ENCODE measurements at places on chromosomes 5 and 9. TPM values are rescaled to one million over a fixed set of nuclear protein-coding genes. Genes with fewer than 3 reads are reported as not detected.

DNA sequence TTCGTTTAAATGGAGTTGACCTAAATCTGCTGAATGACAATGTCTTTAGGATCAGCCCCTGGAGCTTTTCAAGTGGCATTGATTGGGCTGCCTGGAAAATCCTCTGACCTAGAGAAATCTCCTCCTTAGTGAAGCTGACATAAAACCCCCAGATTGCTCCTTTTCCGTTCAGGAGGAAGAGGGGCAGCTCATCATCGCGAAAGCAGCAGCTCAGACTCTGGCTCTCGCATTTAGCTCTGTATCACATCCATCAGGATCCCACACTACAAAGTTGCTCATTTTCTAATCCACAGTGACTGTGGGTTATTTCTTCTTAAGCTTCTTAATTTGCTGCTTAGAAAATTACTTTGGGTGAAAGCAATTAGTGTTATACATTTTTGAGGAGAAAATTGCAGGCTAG is 373.7 kb downstream of the ENC1 start:
- DNase-seq = no peak

- DNase-seq = no peak
These were observed 219.4 kb downstream of the MSX2 start for GRCh38 chr5:174943785-174944184.

DNA sequence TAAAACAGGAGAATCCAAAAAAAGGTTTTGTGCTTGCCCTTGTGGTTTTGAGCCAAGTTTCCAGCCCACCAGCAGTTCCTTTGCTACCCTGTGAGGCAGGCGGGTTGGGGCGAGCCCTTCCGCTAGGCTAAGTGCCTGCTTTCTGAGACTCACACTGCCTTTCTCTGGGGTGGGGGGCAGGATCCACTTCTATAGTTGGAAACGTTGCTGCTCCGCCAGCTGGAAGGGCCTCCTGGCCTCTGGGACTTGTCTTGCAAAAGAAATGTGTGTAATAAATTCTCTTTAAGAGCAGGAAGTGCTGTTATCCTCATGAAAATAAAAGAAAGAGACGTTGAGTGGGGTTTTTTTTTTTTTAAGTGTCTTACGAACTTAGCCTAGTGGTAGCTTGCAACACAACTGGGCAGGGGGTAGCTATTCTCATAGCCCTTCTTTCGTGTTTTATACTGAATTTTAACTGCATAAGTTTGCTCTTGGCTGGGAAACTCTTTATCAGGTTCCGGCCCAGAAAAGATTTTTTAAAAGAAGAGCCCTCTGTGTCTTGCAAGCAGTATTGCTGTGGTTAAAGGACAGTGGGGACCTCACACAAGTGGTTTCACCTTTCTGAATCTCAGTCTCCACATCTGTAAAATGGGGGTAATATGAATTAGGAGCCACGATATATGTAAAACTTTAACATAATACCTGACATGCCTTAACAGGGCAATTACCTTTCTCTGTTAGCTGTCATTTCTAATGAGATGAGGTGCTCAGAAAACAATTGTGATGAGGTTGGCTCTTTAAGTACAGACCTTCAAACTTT is 19.8 kb downstream of the JADE2 start:
- DNase-seq = peak; percentile 49

GRCh38 chr9:15205632-15206420 is 101.2 kb downstream of the TTC39B start:
- DNase-seq = no peak

- DNase-seq = no peak
These were observed 180.4 kb upstream of the ANKRD55 start for GRCh38 chr5:56413546-56413945.

DNA sequence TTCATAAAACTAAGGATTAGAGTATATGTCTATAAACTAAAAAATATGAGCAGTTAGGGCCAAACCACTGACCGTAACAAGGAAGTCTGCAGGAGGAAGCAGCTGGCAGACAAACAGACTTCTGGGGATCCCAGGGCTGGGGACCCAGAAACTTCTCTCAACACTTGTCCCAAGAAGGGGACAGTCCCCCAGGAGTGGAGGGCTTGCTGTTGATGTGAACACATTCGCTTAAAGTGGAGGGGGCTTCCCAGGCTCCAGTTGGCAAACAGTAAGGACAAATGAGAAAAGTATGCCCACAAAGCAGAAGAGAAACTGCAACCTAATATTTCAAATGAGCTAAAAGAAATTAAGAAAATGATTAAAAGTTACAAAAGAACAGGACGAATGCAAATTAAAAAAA is 83.7 kb downstream of the PDE8B start:
- no peak for DNase-seq

Gene RANBP17
- 10.6 TPM for total RNA-seq

Gene TSSK1B
- not detected for total RNA-seq

All from transverse colon (tissue), 4 donors.